ENCODE measurements at places on chromosomes 6 and 20. TPM values are rescaled to one million over a fixed set of nuclear protein-coding genes. Genes with fewer than 3 reads are reported as not detected.

Gene GJA1
- total RNA-seq: 87.7 TPM

Gene ZSCAN12
- total RNA-seq: 19.0 TPM

Gene NOTCH4
- 5.0 TPM for total RNA-seq

Gene SMLR1
- total RNA-seq: not detected

Gene SRC
- 19.2 TPM for total RNA-seq

Gene AKAP7
- total RNA-seq: 212 TPM

Gene SLC26A8
- 5.3 TPM for total RNA-seq

Gene SAMD5
- 17.6 TPM for total RNA-seq

DNA sequence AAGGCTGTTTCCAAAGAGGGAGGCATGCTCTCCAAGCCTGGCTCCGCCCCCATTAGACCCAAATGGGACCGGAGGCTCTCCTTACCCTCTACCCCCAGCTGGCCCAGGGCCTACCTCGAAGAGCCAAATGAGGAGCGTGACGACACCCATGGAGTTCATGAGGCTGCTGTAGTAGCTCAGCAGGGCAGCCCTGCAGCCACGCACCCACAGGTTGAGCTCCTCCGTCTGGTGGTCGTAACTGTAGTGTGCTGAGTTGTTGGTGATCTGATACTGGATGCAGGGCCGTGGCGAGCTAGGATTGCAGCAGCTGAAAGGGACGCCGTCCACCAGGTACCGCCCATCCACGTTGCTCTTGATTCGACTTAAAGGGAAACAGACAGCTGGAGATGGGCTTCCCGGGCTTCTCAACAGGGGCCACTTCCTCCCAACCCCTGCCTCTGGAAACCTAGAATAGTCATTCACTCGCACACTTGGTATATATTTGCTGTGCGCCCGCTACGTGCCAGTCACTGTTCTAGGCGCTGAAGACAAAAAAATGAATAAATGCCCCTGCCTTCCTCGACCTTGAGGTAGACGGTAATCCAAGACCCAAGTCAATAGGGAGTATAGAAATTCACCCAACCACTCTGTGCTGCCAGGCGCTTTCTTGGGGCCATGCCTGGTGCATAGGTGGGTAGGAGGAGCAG lies 18.0 kb downstream of the PRPH2 start:
- no peak for DNase-seq

DNA sequence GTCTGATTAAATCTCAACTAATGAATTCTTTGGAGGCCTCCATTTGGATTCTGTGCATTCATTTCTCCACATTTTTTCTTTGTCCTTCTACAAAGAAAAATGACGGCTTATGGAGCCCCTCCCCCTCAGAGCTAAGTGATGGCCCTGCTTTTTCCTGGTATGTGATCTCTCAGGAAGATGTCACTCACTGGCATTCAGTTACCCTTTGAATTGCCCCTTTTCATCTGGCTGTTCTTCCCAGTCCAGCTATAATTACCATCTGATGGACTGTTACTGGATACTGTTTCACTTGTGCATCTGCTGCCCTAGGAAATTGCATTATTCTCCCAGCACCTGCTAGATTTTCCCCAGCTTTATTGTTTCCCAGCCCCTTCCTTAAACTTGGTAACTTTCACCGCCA lies 151.9 kb downstream of the CFAP61 start:
- DNase-seq: no peak

DNA sequence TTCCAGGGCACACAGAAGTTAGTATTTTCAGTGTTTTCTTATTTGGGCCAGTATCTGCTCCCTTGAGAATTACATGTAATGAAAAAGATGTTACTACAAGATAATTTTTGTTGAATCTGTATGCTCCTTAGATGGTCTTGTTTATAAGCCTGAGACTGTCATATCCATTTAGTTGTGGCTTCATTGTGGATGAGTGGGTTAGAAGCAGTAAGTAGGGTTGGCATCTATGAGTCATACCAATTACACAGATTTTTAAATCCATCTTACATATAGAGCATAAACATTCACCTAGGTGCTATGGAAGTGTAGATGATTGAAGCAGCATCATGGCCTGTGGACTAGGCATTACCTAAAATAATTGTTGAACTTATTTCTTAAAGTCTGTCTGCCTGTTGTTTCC lies 13.5 kb upstream of the BAG2 start:
- no peak for DNase-seq

DNA sequence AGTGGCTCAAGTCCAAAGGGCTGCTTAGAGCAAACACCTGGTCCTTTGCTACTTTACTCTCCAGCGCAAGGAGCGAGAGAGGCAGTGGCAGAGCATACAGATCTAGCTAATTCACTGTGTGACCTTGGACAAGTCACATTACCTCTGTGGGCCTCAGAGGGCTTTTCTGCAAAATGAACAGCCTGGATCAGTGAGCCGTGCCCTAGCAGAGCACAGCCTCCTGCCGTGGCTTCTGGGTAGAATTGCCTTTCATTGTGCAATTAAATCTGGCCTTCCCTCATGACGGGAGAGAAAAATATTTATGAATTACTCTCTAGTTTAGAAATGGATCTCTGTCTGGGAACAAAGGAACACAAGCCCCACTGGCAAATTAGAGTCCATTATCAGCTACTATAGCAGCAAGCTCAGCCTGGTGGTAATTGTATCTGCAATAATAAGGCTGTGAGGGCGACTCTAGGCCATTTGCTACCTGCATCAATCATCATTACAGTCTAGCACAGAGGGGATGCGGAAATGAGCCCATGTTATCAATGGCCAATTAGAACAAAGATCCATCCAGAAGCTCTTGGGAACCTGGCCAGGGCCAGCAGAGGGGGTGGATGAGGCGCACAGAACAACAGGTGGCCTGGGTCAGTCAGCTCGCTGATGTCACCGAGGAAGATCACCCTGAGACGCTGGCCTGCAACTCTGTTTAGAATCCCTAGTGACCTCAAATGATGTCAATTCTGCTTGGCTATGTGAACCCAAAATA lies 114.2 kb upstream of the LY86 start:
- no peak for DNase-seq

GRCh38 chr6:135686784-135687301 lies 164.7 kb upstream of the PDE7B start:
- no peak for DNase-seq

DNA sequence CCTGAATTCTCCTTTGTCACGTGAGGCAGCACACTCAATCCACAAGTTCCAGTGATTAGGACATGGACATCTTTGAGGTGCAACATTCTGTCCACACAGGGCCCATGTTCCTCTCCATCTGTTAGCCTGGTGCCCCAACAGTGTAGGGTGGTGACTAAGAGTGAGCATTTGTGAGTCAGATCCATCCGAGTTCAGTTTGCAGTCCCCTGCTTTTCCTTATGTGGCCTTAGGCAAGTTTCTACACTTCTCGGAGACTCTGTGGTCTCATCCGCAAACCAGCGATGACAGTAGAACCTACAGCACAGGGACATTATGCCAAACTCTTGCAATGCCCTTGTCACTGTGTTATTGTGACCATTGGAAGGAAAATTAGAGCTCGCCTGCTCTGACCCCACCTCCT lies 178.7 kb upstream of the CDH4 start:
- no peak for DNase-seq

DNA sequence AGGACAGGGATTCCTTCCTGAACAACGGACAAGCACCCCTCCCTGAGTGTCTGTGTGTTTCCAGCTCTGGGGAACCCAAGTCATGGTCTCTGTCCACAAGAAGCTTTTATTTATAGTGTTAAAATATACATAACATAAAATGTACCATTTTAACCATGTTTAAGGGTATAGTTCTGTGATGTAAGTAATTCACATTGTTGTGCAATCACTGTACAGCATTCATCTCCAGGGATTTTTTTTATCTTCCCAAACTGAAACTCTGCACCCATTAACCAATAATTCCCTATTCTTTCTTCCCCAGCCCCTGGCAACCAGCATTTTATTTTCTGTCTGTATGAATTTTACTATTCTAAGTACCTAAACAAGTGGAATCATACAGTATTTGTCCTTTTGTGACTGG lies 84.2 kb downstream of the FOXF2 start:
- no peak for DNase-seq

DNA sequence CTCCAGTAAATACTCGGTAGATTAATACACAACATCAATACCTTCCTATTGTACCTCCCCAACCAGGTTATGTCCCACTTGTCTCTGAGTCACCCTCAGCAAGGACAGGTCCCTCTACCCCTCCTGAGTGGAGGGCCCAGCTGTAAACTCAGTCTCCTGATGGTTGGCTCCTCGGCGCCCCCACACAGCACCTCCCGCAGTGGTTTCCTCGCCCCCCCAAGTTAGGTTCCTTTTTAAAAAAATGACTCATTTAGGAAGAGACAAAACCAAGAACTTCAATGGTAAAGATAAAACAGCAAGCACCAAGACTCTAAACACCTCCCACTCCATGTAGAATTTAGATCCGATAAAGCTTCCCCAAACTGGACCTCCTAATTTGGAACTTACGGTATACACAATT lies 83.5 kb downstream of the TRERF1 start:
- no peak for DNase-seq

GRCh38 chr20:24938498-24938897 lies 10.6 kb upstream of the CST7 start:
- no peak for DNase-seq

GRCh38 chr6:22821664-22822320 lies 252.4 kb downstream of the HDGFL1 start:
- no peak for DNase-seq

GRCh38 chr6:41705996-41706835 lies 29.2 kb downstream of the TFEB start:
- peak; percentile 78 for DNase-seq

DNA sequence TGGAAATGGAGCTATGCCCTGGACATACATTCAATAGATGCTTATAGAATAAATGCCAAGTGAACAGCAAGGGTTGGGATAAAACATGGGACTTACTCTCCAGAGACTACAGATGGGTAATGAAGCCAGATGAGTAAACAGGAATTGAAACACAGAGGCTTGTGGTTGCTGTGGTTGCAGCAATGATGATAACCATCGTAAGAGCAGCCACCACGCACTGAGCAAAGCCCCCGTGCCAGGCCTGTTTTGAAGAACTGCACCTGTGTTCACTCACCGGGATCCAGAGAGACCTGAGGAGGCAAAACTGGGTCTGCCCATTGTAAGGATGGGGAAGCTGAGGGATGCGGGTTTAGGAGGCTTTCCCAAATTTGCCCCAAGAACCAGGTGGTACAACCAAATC lies 431.1 kb upstream of the CDH4 start:
- DNase-seq: no peak

DNA sequence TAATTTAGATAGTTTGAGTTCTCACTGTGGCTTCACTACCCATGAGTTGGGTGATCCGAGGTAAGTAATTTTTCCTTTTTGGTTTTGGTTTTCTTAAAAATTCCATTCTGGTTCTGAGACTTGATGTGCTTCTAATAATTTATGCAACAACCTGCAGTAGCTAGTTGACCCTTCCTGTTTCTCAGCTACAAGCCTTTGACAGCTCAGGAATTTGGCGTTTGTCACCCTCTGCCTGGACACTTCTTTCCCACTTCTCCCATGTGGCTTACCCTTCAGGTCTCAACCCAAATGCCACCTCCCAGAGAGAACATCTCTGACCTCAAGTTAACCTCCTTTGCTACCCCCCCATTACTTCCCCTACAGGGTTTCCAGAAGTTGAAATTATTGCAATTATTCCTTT lies 49.7 kb upstream of the TSHZ2 start:
- no peak for DNase-seq

GRCh38 chr6:163728442-163729126 lies 314.1 kb downstream of the QKI start:
- no peak for DNase-seq

DNA sequence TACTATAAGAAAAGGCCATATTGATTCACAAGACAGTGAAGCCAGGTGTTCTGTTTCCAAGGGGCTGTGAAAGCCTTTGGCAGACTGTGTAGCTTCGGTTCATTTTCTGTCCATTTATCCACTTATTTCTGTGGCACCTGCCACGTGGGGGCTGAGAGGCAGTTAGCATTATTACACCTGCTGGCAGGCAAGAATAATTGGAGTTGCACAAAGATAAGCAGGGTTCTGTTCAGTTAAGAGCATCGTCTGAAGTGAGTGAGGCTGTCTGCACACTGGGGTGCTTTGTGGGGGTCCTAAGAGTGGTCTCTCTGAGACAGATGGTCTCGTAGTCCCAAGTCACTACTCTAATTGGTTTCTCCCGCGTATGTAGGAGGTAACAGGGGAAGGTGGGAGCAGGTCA lies 60.6 kb upstream of the CCN6 start:
- no peak for DNase-seq

DNA sequence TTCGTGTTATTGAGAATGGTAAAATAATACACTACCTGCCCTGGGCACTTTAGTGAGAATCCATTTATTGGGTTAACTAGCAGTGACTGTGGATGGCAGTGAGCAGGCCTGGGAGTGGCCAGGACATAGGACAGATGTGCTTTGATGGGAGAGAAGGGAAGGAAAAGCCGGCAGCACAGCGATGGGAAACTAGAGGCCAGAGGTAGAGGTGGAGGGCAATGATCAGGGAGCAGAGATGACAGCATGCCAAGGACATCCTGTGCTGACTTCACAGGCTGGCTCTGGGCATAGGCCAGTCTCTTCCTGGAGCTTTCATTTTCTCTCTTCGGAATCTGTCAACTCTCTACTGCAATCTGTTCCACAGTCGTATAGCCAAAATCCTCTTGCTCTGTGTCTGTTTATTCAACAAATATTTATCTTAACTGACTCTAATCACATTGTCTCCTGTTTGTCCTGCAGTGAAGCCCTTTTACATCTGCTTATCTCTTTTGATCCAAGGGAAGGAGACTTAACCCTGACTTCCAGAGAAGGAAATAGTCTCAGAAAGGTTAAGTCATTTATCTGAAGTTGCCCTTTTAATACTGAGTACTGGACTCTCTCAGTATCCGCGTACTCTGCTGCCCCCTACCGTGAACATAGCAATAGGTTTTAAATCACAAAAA lies 18.4 kb upstream of the MMP24 start:
- DNase-seq: peak; percentile 41

DNA sequence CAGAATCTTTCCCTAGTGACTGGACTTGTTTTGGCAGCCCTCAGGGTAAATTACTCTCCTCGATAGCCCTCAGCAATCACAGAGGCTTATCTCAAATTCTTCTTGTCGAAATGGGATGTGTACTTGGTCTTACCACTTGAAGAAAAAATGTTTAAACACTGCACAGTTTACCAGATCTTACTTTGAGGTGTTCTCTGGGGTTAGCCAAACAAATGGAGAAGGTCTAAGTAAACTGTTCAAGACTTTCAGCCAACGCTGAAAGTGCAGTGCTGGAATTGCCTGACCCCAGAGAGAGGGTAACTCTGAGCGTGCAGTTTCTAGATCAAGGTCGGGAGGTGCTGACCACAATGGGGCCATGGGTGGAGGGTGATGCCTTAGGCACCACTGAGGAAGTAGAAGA lies 39.2 kb downstream of the MYLIP start:
- DNase-seq: no peak
